Effector memory CD4-positive, alpha-beta T cell (primary cell): ENCODE measurements at places on chromosomes 16 and 17.

DNA sequence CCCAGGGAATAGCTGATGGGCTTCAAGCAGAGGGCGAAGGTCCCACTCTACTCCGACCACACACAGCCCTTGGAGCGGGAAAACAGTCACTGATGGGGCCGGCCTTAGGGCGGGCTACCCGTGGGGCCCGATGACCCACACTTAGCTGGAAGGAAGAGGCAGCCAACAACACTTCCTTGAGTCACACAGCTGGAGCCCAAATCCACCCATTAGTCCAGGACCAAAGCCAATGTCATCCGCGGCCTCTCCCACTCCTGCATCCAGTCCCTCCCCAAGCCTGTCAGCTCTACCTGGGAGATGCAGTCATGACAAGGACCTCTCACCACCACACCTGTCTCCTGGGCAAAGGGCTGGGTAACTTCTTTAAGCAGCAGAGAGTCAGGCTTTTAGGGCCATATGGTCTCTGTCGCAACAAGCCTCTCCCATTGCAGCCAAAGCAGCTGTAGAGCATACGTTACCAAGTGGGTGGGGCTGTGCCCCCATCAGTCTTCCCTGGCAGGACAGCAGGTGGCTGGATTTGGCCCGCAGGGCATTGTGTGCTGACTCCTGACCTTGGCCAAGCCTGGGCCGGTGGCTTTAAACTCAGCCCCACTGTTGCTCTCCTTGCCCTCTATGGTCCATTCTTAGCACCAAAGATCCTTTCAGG, 110.7 kb downstream of the SOCS1 start:
- no peak for DNase-seq

DNA sequence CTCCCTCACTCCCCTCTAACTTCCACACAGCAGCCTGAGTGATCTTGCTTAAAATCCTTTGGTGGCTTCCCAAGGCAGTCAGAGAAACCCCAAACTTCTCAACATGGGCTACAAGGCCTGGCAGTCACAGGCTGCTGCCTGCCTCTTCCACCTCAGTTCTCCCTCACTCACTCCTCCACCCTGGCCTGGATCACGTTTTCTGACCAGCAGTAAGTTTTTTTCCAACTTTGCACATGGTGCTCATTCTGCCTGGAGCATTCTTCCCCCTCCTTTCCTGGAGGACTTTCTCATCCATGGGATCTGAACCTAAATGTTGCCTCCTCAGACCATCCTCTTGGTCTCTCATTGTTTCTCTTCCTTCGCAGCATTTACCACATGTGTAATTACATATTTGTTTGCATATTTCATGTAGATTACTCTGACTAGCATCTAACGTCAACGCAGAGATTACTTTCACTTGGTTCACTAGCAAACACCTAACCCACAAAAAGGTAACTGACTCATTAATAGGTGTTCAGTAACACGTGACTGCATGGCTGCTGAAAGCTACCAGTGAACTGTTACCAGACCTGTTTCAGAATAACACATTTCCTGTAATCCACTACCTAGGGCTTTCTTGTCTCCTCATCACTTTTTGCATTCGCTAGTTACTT, 17.1 kb downstream of the GNA13 start:
- peak; percentile 53 for DNase-seq

DNA sequence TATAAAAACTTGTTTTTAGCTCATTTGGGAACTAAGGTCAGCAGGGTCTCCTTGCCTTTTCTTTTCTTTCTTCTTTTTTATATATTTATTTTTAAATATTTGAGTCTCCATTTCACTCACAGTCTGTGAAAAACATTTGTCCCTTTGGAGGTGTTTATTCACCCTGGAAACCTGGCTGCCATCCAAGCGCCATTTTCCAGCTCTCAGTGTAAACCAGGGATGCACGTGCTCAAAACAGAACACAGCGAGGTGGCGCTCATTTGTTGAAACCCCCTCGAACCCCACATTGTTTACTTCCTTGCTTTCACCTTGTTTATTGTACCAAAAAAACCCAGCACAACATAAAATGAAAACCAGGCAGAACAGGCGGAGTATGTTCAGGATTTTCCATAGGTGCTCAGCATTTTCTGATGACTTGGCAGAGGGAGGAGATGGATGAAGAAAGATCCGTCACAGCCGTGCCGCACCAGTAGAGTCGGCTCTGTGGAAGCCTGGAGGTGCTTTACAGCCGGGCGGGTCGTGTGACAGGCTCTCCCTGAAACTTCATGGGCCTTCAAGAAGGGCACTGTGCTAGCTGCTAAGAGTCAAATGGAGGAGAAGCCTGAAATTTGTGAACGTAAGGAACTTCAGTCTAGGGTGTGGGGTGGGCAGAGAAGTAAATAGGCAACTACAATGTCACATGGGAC, 284.4 kb downstream of the FOXL1 start:
- no peak for DNase-seq

DNA sequence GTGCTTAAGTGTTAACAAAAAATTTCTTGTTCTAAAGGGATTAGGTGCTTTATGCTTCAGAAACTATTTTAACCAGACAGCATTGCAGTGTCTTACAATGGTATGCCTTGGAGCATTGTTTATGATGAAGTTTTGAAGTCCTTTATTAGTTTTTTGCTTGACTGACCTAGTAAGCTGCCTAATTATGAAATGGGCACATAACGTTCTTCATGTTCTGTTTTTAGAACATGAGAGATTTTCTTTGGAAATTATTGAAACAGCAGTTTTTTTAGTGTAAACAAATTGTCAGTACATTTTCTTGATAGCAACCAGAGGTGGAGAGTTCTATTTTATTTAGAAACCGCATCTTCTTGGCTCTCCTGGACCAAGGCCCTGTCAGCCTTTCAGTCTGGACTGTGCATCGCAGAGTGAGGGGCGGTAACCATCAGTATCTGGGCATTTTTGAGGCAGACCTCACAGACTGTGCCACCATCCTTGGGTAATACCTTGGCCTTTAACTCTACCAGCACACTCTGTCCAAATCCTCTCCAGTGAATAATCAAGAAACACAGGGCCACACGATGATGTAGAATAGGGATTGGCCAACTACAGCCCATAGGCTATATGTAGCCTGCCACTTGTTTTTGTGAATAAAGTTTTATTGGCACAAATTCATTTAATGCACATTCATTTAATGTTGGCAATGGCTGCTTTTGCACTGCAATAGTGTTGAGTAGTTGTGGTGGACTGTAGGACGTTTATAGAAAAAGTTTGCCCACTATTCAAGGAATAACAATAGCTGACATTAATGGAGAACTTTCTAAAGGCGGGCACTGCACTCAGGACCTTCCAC, 81.1 kb downstream of the VPS35L start:
- DNase-seq = no peak

DNA sequence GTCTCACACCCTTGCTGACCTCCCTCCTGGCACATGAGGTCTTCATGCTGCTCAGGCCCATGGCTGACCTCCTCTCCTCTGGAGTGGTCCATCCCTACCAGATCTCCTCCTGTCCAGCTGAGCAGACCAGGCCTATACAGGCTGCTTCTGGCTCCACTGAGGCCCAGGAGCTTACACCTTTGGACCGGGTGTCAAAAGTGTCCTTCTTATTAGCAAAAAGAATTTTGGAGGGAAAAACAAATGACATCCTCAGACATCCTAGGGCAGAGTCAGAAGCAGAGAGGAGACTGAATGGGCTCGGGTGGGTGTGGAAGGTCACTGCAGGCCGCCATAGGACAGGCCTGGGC, 38.1 kb downstream of the WSB1 start:
- no peak for DNase-seq

DNA sequence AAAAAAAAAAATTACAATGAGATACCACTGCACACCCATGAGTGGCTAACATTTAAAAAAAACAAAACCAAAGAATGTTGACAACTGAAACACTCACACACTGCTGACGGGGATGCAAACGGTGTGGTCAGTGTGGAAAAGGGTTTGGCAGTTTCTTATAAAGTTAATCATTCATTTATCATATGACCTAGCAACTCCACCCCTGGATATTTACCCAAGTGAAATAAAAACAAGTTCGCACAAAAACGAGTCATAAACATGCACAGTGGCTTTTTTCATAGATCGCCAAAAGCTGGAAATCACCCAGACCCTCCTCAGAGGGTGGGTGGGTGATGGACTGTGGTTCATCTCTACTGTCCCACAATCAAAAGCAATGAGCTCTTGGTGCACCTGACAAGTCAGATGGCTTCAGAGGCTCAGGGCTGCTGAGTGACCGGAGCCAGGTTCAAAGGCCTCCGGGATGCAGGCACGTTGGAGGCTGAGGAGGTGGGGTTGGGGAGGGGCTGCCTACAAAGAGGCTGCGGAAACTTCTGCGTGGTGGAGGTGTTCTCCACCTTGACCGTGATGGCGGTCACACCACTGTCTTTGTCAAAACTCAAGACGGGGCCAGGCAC, 14.2 kb downstream of the RAB40B start:
- no peak for DNase-seq

DNA sequence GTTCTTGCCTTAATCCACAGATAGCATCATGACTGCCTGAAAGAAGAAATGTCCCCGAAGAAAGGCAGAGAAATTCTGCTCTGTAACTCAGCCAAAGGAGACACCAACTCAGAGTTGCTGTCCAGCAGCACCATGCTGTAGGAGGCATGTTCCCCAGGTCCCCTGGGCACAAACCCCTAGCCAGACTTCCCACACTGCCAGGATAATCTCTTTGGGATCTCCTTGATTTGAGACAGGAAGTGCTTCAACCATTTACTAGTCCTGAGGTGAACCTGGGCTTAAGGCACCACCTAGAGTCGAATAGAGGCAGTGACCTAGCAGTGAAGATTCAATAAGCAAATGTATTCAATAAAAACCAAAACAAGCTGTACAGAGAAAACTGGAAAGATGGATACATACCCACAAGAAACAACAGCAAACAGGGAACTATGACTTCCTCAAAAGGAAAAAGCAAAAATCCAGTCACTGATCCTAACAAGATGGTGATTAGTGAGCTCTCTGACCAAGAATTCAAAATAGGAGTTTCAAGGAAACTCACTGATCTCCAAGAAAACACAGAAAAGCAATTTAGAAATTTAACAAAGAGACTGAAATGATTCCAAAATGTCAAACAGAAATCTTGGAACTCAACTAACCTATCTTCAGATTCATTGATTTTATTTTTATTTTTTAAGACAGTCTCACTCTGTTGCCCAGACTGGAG, 5.7 kb downstream of the OR4D2 start:
- peak; percentile 25 for DNase-seq

- DNase-seq = no peak
These were observed 84.8 kb upstream of the DOC2B start for GRCh38 chr17:266219-266618.

- no peak for DNase-seq
These were observed 6.9 kb downstream of the RARA start for GRCh38 chr17:40315678-40316570.

- no peak for DNase-seq
These were observed 244.2 kb downstream of the SNX29 start for GRCh38 chr16:12220766-12221165.

- DNase-seq = no peak
These were observed 1.8 kb downstream of the TUBB3 start for GRCh38 chr16:89924925-89925307.

DNA sequence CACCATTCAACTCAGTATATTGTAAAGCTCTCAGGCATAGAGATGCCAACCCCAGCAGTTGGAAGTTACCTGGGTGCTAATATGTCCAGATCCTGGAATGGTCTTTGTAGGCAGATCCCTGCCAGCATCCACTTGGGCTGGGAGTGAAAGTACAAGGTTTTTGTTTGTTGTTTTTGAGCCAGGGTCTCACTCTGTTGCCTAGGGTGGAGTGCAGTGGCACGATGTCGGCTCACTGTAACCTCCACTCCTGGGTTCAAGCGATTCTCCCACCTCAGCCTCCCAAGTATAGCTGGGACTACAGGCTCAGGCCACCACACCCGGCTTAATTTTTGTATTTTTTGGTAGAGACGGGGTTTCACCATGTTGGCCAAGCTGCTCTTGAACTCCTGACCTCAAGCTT, 177.6 kb downstream of the IRF8 start:
- DNase-seq = no peak

GRCh38 chr17:72008236-72008876, 112.5 kb upstream of the SOX9 start:
- DNase-seq = no peak

- no peak for DNase-seq
These were observed 1.0 kb downstream of the ITGA3 start for GRCh38 chr17:50056961-50057330.

- DNase-seq = no peak
These were observed 10.8 kb upstream of the NAGLU start for GRCh38 chr17:42525221-42525620.
